ENCODE measurements at places on chromosomes 6 and 20.

- DNase-seq = peak; percentile 96
Observed at GRCh38 chr20:32017711-32018251, 7.5 kb downstream of the CCM2L start.

GRCh38 chr6:110355727-110356126 lies 2.4 kb downstream of the METTL24 start:
- no peak for DNase-seq

DNA sequence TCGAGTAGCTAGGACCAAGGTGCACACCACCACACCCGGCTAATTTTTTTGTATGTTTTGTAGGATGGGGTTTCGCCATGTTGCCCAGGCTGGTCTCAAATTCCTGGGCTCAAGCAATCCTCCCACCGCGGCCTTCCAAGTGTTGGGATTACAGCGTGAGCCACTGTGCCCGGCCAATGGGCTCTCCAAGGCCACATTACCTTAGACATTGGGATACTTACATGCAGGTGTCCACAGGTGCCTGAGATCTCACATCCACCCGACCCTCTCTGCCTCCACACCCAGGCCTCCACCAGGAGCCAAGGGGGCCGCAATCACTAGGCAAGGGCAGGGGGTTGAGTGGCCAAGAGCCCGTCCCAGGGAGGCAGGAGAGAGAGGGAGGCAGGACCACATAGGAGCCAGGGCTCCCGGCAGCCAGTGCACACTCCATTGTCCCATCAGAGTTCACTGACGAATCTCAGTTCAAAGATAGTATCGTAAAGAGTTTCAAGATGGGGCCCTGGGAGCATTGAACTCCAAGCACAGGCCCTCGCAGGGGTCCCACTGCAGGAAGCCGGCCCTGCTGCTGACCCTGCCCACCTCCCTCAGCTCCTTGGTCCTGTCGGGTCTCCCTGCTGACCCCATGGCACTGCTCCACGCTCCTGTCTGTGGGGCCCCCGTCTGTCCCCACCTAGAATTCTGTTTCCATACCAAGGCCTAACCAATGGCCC lies 55.3 kb downstream of the SSR1 start:
- no peak for DNase-seq

DNA sequence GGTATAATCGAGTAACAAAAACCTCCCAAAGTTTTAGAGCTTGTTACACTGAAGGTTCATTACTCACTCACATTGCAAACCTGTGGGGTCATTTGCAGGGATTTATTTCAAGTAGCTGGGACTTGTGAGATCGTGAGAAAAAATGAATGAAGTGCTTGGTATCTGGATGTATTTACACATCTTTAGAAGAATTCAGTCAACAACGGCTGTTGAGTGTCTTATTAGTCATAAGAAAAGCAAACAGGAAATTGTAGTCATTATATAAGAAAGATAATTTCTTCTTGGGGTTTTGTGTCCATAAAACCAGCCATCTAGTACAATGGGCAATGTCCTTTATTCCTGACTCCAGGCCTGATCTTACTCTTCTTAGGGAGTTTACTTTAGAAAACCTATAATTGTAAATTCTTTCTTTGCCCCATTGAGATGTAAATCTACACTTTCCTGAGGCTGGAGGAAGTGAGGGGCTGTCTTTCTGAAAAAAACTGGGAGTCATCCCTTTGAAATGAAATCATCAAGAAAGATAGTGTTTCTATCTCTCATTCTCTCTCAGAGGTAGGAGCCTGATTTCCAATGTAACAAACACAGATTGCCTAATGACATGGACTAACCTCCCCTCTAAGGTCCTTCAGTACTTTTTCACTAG lies 202.5 kb upstream of the ASCC3 start:
- DNase-seq = no peak

DNA sequence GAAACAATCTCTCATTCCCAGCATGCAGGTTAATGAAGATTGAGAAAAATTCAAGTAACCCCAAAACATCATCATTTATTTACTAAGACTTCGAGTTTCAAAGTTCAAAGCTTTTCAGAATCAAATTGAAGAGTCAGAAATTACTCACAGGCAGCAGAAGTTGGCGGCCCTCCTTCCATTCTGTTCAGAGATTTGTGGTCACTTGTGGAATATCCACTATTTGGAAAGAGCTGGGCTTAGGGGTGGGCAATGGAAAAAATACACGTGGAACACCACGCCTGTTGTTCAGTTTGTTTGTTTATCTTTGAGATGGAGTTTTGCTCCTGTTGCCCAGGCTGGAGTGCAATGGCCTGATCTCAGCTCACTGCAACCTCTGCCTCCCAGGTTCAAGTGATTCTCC lies 108.6 kb upstream of the NAA20 start:
- no peak for DNase-seq

DNA sequence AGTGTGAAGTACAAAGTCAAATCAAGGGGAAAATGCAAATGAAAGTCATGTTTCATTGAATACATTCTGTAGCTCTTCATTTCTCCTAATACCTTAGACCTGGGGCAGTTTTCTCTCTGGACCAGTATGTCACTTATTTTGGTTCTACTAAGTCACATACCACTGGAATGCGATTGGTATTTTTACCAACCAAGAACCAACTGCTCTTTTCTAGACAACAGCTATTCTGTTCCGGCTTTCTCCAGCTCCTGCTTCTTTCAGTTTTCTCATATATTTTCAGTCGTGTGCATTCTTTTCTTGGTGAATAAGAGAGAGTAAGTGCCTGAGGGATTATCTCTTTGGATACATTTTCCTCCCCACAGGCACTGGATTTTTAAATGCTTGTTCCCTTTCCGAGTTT lies 39.2 kb upstream of the SPACA1 start:
- DNase-seq = peak; percentile 16

GRCh38 chr6:113437566-113437965 lies 419.6 kb upstream of the MARCKS start:
- DNase-seq = no peak

DNA sequence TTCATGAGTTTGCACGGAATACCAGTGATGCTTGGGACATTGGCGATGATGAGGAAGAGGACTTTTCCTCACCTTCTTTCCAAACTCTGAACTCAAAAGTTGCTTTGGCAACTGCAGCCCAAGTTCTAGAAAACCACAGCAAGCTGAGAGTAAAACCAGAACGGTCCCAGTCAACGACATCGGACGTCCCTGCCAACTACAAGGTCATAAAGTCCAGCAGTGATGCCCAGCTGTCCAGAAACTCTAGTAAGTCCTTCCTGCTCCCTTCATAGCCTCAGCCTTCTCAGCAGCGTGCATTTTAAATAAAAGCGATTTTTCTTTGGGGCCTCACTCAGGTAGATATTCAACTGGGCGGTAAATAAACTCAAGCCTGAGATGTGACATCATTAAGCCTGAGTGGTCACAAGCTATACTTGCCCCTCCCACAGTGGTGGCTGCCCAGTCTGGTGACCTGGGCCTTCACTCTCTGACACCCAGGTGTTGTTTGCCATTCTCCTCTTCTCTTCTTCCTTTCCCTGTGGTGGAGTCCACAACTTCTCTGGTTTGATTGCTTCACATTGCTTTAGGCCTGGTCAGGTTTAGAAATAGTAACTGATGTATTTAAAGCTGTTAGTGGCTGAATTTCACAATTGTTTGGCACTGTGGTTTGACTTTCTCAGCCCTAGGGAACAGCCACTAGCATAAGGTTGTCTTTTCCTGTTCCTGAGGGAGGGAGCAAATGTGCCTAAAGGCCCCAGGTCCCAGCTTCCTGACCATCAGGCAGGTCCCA lies 21.6 kb upstream of the TMEM217 start:
- DNase-seq = no peak

DNA sequence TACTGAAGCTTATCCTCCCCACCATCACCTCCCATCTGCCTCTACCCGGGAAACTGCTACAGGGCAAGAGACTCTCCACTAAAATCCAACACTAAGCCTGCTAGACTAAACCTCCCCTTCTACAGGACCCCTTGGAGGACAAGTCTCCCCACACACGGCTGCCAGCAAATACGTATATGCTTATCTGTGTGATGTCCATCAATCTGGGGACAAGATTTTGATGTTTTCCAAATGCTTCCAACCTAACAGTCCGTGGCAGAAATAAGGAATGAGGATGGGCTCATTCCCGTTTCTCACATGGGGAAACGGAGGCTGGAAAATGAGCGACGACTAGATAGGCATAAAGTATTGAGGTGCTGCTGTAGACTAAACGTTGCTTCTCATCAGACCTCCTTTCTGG lies 1.8 kb downstream of the KCNK5 start:
- DNase-seq = no peak

- DNase-seq = no peak
Observed at GRCh38 chr6:32609391-32609730, 19.7 kb upstream of the HLA-DRB1 start.

All from SW480 (cell line).